ENCODE measurements at places on chromosomes 11 and 22.
A peak's percentile ranks its signal among the peaks of the same experiment; 100 is the strongest.

DNA sequence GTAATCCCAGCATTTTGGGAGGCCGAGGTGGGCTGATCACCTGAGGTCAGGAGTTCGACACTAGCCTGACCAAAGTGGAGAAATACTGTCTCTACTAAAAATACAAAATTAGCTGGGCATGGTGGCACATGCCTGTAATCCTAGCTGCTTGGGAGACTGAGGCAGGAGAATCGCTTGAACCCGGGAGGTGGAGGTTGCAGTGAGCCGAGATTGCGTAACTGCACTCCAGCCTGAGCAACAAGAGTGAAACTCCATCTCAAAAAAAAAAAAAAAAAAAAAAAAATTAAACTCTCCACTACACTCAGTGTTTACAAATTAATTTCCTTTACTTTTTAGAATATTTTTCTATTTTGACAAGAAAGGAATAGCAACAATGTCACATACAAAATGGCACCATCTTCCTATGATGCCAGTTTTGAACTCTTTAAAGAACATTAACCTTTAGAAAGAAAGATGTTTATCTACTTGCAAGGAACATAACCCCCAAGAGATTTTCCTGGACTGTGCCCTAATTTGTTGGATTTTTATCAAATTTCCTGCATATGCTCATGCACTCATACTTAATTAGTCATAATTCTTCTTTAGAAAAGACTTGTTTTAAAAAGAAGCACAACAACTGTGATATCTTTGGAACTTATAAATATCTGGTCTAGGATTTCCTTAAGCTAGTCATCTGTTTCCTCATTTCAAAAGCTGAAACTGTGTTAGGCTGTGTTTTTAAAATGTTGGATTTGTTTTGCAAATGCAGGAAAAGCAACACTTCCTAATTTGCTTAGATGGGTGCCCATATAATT is 22.6 kb upstream of the HIPK3 start:
- no peak for DNase-seq
- H3K4me1 ChIP-seq, result no peaks in the 10 kb centered on the region
- no peaks in the 10 kb centered on the region for H3K36me3 ChIP-seq
- no peak overlapping the region for H3K27ac ChIP-seq

GRCh38 chr11:10379871-10380568 is 75.0 kb upstream of the AMPD3 start:
- no peak overlapping the region for H3K4me3 ChIP-seq
- H3K27ac ChIP-seq, result peak overlapping the region; percentile 32
- peaks cover 13% of the 10 kb centered on the region for H3K4me1 ChIP-seq
- no peaks in the 10 kb centered on the region for H3K27me3 ChIP-seq
- H3K36me3 ChIP-seq, result no peaks in the 10 kb centered on the region

DNA sequence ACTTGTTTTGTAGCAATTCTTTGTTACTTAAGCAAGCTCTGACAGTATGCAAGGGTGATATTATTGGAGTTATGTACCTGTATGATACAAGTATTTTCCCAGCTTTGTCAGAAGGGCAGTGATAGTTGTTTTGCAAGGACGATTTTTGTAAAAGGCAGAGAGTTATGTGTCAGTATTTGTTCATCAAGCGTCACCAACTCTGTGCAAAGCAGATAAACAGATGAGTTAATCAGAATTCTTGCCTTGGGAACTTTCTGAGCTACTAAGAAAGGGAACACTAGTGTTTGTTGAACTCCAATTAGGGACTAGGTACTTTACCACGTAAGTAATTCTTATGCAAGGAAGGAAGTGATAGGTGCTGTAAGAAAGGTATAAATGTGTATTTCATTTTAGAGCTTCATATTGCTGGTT is 1.4 kb downstream of the USP47 start:
- H3K27ac ChIP-seq, result peak overlapping the region; percentile 99
- peaks cover 11% of the 10 kb centered on the region for H3K4me1 ChIP-seq
- peak overlapping the region; percentile 67 for H3K4me3 ChIP-seq
- DNase-seq, result no peak

- DNase-seq, result peak; percentile 50
- H3K36me3 ChIP-seq, result no peaks in the 10 kb centered on the region
- H3K4me3 ChIP-seq, result no peak overlapping the region
- H3K4me1 ChIP-seq, result no peaks in the 10 kb centered on the region
Observed at GRCh38 chr11:120183701-120184141, 27.1 kb upstream of the OAF start.

- no peak overlapping the region for H3K27ac ChIP-seq
- H3K36me3 ChIP-seq, result no peaks in the 10 kb centered on the region
- H3K27me3 ChIP-seq, result no peaks in the 10 kb centered on the region
- no peaks in the 10 kb centered on the region for H3K4me1 ChIP-seq
- no peak overlapping the region for H3K4me3 ChIP-seq
- DNase-seq, result no peak
Observed at GRCh38 chr22:46303347-46303965, 6.8 kb downstream of the GTSE1 start.

DNA sequence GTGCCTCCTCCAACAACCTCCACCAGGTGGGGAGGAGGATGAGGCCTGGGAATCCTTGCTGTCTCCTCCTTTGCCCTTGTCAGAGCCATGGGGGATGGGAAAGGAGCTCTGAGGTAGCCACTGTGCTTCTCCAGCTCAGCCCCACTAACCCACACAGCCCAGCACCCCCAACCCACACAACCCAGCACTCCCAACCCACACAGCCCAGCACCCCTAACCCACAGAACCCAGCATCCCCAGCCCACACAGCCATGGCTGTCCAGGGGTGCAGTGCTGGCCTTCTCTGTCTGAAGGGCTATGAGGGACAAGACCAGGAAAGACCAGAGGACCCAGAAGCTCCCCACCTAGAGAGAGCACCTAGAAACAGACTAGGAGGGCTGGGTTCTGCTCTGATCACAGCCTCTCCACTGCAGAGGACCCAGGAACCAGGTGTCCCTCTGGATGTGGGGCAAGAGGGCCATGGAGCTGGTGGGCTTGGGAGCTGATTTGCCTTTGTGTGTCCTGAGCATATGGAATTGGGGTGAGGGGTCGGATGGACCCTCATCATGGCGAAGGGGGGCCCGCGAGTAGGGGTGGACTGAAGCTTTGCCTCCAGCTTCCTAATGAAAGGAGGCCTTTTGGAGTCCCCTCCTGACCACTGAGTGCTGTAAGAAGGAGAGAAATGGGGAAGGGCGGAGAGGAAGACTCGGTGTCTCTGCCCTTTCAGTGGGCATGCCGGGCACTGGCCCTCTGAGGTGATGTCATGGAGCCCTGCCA is 117.6 kb upstream of the THY1 start:
- no peaks in the 10 kb centered on the region for H3K27me3 ChIP-seq
- no peaks in the 10 kb centered on the region for H3K4me1 ChIP-seq
- no peak overlapping the region for H3K27ac ChIP-seq
- no peaks in the 10 kb centered on the region for H3K36me3 ChIP-seq
- no peak overlapping the region for H3K4me3 ChIP-seq
- peak; percentile 40 for DNase-seq
